GM13977 (cell line): ENCODE measurements at places on chromosomes 3 and 15.

DNA sequence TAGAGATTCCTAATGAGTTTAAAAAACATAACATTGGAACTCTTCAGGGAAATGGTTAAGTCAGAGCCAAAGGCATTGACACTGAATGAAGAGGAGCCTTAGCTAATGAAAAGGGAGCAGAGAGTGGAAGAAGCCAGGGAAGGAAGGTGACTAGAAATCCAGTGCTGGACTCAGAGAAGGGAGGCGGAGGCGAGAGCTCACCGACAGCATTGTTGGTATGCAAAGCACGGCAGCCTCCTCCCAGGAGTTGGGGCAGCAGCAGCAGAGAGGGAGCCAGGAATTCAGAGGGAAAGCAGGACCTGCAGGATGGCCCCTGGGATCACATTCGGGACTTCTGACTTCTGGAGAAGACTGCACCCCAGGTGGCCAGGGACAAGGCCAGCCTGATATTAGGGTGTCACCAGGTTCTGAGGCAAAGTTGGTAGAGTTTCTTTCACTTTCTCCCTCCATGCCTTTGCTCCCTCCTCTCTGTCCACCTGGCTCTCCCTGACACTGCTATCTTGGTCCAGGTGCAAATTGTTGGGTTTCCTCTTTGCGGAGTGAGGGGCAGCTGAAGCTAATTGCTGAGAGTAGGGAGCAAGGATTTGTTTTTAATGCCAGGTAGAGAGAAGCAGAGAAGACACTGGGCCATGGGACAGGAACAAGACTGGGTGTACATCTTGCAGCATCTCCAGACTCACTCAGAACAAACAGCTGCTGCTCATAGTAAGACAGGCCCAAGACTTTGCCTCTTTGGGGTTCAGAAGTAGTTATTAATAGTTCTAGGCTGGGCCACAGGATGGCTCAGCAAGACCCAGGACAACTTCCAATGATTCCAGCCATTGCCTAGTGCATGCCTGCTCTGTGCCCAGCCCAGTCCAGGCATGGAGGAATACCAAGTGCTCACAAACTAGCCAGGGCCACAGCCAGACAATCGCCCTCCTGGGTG lies 157.9 kb downstream of the TLE3 start:
- no peak for DNase-seq

- DNase-seq, result no peak
Observed at GRCh38 chr3:45644791-45645201, 44.4 kb upstream of the SACM1L start.

- no peak for DNase-seq
Observed at GRCh38 chr3:29759411-29760225, 478.7 kb downstream of the RBMS3 start.

GRCh38 chr3:58198804-58199203 lies 12.0 kb downstream of the DNASE1L3 start:
- no peak for DNase-seq

GRCh38 chr3:129615751-129616281 lies 9.3 kb upstream of the PLXND1 start:
- no peak for DNase-seq
